NCI-H1105 (cell line): ENCODE measurements at places on chromosomes 7 and 10.

DNA sequence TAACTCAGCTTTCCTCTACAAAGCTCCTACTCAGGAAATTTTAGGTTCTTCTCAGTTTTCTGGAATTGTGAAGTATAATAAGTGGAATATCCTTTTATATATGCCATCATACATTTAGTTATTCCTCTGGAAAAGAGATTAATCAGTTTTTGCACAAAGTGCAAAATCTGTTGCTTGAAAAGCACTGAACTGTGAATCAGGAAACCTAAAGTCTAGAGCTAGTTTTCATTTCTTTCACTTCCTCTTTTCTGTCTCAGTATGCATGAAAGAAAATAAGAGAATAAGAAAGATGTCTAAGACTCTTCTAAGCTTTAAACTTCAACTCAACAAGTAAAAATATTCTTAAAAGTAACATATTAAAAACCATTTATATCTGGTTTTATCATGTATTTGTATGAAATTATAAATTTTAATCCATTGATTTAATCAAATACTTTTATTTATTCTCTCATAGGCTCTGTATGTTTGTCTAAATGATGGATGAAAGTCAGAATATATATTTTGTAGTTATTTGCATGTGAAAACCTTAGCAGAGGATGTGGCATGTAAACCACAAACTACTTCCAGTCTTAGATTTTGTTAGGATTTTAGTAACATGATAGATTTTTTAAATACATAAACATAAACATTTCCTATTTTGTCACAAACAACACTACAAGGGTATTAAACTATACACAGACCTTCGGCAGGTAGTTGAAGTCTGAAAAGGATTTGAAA is 1073.0 kb downstream of the XPNPEP1 start:
- no peak for DNase-seq

GRCh38 chr7:36301914-36302771 is 87.5 kb upstream of the ANLN start:
- no peak for DNase-seq

- DNase-seq, result no peak
Measured at GRCh38 chr10:27529010-27529783, 25.1 kb downstream of the RAB18 start.

- DNase-seq, result no peak
Measured at GRCh38 chr7:117066668-117067067, 113.4 kb downstream of the ST7 start.

DNA sequence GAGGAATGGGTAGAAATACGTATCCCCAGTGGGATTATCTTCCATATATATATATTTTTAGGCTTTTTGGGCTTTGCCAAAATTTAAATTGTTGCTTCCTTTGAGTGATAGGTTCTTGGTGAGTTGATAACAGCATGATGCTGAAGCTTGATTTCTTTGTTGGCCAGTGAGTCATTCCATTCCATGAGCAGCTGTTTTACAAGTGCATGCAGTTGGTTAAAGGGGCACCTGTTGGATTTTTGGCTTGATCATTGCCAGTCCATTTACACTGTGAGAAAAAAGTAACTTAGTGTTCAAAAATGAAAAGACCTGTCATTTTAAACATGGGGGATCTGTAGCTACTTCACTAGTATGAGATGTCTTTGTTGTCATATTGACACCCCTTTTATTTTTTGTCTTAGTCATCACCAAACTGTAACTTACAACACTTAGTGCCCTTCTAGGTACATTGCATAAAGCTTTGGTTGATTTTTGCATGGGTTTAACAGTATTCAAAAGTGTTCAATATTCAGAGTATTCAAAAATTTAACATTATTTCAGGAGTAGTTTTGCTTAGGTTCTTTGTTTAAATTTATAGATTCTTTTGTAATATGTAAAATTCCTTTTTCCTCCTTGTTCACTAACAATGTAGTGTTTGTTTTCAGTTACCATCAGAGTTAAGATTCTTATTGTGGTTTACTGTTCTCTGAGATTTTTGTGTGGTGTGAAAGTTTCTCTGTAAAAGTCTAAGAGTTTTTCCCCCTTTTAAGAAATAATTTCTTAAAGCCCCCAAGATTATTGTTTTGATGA is 8.8 kb downstream of the AKAP9 start:
- DNase-seq, result no peak

DNA sequence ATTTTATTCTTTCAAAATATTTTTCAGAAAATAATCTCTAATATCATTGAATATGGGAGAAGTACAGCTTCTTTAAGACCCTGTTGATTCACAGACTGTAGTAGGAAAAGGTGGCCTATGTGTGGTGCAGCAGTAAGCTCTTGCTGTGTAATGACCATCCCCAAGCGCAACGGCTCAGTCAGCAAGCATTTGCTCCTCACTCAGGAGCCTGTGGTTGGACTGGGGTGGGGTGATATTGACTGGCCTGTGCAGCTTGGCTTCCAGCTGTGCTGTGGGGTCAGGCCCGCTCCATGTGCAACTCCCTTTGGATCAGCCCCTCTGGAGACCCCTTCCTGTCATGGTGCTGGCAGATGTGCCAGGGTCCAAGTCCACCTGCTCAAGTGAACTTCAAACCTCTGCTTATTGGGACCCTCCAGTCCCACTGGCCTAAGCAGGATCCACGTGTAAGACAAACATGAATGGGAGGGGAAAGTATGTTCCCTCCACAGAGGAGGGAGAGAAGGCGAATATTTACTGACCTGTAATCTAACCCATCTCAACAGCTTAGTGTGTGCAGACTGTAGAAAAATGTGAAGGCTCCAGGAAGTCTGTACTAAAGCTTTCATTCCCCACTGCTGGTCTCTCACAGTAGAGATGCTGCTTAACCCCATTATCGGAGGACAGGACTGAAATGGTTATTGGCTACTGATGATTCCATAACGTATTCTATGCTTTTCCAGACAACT is 239.7 kb downstream of the WDR37 start:
- DNase-seq, result no peak

GRCh38 chr10:106771154-106771553 is 393.4 kb downstream of the SORCS1 start:
- no peak for DNase-seq

- no peak for DNase-seq
Measured at GRCh38 chr10:72229261-72230251, 13.5 kb upstream of the ASCC1 start.

GRCh38 chr7:20141666-20142065 is 75.5 kb downstream of the MACC1 start:
- peak; percentile 18 for DNase-seq

DNA sequence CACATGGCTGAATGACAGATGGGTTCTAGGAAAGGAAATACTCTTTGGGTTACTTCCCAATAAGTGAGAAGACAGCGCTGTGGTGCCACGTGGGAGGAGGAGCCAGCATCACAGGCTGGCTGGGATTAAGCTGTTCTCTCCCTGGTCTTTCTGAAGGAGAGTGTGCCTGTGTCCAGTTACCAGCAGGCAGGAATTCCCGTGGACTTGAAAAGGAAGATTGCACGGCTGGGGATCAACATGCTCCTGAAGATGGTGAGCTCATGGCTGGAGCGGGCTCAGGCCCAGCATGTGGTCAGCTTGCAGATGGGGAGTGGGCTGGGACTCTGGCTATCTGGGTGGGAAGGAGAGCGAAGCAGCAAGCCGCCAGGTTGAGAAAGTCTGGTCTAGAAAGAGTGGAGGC is 8.1 kb downstream of the ADCK2 start:
- no peak for DNase-seq

GRCh38 chr10:130432850-130433249 is 296.7 kb downstream of the GLRX3 start:
- no peak for DNase-seq

GRCh38 chr10:132878091-132878729 is 64.2 kb downstream of the CFAP46 start:
- DNase-seq, result no peak
